Kidney tubule cell (primary cell): ENCODE measurements at places on chromosomes 11 and 22.

- no peak for DNase-seq
Observed at GRCh38 chr11:76677458-76677765, 6.9 kb upstream of the LRRC32 start.

DNA sequence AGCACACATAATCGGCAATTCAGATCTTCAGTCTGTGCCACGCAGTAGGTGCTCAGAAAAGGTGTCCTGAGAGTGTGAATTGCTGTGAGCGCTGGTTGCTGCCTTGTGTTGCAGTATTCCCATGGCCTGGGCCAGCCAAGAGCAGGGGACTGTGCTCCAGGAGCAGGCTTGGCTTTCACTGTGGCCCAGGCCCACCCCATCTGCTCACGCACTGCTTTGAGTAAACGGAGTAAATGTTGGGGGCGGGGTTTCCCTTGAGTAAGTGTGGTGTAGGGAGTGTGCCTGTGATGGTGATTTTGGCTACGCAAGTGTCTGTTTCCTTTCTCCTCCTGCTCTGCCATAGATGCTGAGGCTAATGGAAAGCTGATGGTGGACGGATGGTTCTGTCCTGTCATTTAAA, 2.3 kb downstream of the CTTN start:
- DNase-seq, result no peak

DNA sequence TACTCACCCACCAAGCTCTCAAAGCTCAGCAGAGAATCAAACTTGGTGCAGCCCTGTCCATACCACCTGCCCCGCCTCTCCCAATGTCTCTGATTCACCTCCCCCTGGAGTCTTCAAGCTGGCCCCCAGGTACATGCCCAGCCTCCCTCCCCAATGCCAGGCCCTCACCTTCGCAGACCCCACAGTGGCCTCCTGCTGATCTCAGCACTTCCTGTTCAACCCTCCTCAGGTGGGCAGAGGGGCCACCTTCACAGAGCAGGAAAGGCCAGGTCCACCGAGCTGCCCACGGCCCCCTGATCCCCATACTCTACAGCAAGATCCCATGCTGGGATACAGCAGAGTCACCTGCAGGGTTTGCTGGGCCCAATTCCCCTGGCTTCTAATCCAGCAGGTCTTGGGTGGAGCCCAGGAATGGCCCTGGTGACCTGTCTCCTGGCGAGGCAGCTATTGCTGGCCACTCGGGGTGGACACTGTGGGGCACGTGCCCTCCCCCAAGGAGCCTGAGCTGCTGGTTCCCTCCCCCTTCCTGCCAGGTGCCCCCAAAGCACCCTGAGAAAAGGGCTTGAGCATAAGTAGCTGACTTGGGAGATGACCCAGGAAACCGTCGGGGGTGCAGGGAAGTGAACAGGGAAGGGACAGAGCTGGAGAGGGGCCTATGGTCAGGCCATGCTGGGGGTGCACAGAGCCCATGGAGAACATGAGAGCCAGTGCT, 150.7 kb downstream of the BRD1 start:
- DNase-seq, result no peak

DNA sequence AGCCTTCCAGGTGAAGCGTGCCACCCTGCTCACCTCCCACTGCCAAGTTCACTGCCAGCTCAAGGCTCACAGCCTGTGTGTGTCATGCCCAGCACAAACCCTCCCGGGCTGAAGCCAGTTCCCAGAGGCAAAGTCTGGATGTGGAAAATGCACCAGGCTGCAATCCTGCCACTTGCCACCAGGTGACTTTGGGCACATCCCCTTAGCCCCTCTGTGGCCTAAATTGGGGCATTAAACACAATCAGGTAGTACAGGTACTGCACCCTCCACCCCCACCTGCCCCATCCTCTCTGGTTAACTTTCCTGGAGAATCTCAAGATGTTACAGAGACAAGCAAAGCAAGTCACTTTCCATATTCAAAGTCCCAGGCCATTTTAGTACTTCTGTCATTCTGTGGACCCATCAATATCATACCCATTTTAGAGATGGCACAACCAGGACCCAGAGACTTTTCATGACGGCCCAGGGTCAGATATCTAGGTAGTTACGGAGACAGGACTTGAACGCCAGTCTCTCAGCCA, 1.8 kb upstream of the RASD2 start:
- peak; percentile 60 for DNase-seq

DNA sequence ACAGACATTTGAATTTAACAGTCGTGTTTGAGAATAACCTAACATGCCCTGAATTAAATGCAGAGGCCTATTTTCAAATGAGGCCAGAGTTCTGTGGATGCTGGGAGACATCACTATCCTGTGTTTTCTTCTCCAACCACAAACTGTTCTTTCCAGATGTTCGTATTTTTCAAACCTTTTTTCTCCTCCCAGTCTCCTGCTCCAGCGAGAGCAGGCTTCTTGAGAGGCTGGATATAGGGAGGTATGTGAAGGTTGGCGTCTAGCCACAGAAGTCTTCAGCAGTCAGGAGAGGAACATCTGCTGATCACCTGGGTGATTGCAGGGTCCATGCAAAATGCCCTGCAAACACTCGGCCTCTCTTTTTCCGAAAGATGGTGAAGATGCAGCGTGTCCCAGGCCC, 126.3 kb downstream of the C11orf91 start:
- no peak for DNase-seq

DNA sequence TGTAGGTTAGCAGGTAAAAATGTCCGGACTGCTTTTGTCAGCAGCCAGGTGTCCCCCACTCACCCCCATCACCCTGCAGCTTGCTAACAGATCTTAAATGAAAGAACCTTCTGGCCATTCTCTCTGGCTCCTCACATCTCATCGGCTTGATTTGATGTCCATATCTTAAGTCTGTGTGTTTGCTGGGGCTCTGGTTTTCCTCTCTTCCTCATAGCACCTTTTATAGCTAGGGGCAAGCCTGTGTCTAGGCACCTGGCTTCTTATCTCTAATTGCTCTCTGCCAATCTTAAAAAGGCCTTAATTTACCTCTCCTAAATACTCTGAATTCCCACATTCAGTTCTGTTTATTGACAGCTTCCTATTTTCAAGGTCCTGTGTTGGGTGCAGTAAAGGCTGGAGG, 72.0 kb downstream of the ARHGAP42 start:
- DNase-seq, result no peak

- DNase-seq, result peak; percentile 84
Observed at GRCh38 chr11:13210424-13210823, 67.2 kb upstream of the BMAL1 start.

- DNase-seq, result no peak
Observed at GRCh38 chr11:108963118-108963517, 298.2 kb downstream of the DDX10 start.

- peak; percentile 77 for DNase-seq
Observed at GRCh38 chr11:61776561-61777075, 15.8 kb downstream of the TMEM258 start.

DNA sequence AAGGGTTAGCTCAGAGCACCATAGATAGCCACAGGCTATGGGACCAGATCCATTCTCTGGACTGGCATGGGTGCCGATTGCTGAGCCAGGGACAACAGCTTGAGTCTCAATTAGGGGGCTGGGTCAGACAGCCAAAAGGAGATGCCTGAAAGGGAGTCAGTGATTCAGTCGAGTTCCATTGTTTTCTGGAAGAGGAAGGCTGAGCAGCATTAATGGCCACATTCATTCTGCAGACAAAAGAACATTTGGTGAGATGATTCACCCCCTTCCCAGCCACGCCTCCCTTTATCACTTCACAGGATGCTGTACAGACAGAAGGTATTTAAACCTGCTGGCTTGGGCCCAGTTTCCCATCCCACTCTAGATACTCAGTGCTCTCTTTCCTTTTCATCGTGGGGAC, 131.9 kb downstream of the ADAMTS15 start:
- peak; percentile 95 for DNase-seq

GRCh38 chr22:45549762-45550378, 47.2 kb downstream of the FBLN1 start:
- no peak for DNase-seq

DNA sequence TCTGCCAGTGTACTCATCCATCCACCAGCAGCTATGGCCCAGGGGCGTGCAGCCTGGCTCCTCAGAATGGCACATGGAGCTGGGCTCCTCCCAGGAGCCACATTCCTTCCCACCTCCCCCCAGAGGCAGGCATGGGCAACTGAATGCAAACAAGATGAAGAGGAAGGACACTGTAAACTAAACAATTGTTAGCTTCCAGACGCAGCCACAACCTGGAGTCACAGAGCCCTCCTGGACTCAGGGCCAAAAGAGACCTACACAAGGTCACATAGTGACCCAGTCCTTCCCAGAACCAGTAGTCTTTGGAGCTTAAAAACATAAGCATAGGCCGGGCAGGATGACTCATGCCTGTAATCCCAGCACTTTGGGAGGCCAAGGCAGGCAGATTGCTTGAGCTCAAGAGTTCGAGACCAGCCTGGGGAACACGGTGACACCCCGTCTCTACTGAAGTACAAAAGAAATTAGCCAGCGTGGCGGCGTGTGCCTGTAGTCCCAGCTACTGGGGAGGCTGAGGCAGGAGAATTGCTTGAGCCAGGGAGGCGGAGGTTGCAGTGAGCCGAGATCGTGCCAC, 30.7 kb upstream of the CLDN5 start:
- DNase-seq, result peak; percentile 32

DNA sequence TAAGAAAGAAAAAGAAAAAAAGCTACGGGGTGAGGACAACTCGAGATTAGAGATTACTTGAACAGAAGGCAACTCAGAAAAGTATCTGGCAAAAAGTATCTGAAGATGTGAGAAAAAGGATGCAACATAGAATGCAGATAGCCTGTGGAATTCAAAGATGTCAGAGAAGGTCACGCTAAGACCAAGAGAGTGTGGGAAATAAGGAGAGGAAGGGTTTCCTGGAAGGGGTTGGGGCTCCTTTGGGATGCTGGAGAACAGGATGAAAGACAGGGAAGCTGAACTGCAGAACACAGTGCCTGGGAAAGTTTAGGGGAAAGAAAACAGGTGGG, 1.2 kb downstream of the GUCY1A2 start:
- DNase-seq, result no peak

GRCh38 chr22:45709866-45710265, 38.2 kb downstream of the ATXN10 start:
- DNase-seq, result peak; percentile 85

DNA sequence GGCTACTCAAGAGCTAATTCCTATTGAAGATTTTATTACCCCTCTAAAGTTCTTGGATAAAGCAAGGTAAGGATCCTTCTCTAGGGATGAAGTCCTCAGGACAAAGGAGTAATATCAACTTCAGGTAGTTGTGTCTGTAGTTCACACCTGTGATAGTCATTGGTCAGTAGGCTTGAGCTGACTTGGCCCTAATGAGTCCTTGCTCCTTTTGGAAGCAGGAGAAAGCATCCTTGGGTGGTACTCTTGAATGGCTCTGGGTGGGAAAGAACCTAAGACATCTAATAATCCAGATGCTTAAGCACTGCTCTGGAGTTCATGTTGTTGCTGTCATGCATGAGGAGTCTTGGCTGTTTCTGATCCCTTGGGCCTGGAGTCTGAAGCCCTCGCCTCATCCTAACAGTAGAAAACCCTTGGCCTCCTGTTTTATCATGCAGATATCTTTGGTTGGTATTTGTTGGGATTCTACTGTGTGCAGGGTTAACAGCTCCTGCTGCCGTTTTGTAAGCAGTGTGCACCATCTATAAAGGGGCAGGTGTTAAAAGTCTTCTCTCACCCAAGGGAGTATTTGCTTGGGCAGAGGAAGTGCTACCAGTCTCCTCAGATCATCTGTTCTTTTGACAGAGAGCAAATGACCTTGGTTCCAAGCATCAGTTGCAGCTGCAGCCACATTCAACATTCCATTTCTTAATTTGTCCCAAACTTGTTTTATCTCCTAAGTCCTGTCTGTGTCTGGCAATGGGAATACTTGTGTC, 2.7 kb downstream of the MRPL40 start:
- no peak for DNase-seq

DNA sequence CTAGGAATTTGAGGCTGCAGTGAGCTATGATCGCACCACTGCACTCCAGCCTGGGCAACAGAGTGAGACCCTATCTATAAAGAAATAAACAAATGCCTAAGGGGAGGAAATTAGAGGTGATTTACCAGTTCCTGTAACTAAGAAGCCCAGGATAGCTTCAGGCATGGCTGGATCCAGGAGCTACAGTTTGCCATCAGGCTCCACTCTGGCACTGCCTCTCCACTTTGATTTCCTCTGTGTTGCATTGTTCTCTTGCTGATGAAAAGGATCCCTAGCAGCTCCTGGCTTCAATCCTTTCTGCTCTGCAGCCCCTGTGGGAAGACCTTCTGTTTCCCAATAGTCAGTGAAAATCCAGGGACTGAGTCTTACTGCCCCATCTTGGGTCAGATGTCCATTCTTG, 20.1 kb upstream of the FADD start:
- DNase-seq, result no peak

- no peak for DNase-seq
Observed at GRCh38 chr11:64538501-64538951, 52.5 kb upstream of the SLC22A12 start.

DNA sequence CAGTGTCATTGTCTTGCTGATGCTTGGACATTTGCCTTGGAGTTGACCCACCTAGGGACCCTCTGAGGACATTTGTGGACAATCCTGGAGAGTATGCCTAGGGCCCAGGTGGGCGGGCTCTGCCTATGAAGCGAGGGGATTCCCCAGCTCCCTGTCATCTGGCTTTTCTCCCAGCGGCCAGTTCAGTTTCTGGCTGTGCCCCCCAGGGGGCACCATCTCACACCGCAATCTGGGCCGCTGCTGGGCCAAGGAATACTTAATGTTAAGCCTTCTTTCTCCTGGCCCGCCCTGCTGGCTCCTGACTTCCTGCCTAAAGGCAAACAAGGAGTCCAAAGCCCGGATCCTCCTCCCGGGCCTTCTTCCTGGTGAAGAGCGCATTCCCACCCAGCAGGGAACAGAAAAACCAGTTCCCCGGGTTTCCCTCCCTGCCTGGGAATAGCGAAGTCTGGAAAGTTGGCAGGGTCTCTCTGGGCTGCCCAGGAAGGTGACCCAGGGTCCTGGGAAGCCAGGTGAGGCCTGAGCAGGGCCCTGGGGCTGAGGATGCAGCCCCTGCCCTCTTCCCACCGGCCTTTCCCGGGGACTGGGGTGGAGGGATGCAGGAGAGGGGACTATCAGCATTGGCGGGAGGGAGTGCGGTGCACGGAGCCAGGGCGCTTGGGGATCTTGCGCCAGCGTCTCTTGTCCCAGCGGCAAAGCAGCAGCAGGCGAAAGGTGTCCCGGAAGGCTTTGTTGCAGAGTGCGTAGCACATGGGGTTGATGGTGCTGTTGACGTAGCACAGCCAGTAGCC, 11.9 kb downstream of the CHRM1 start:
- DNase-seq, result peak; percentile 83

GRCh38 chr11:132988411-132988810, 543.9 kb downstream of the OPCML start:
- DNase-seq, result no peak

DNA sequence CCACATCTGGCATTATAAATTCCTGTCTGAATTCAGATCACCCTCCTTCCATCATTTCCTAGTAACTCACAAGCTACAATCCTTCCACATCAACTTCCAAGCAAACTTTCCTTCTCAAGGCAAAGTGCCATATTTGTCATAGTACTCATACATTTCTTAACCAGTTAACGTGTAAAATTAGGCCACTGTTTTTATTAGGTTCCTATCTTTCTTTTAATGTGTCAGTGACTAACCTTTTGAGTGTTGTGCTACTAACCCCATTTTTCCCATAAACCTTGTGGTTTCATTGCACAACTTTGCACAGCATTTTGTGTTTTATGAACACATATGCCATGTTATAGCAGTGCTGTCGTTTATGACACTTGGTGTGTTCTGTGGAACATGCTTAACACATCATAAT, 90.1 kb downstream of the KIF18A start:
- no peak for DNase-seq

GRCh38 chr11:36296884-36297543, 926 bp downstream of the PRR5L start:
- DNase-seq, result no peak
